Stimulated activated CD4-positive, alpha-beta T cell treated with anti-CD3 and anti-CD28 coated beads, Interleukin-1b, Interleukin-23, amount 100 ng/mL, for 48 hours (primary cell): ENCODE measurements at places on chromosomes 1 and 21.

DNA sequence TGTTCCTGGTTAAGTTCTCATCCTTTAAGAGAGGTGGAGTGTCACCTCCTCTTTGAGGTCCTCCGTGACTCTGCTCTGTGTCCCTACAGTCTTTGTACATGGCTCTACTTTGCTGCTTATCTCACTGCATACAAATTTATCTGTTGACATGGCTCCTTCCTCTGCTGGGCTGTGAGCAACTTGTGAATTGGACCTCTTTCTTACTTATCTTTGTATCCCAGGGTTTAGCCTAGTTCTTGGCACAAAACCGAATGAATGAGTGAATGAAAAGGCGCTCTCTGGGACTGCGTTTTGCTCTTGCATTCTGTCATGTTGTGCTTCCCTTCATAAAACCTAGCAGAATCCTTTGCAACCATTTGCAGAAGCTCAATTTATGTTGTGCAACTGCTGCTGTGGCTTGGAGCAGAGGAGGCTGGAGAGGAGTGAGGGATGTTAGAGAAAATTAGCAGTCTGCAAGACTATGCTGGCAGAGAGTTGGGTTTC is 12.4 kb downstream of the SLC26A9 start:
- no peak for DNase-seq

DNA sequence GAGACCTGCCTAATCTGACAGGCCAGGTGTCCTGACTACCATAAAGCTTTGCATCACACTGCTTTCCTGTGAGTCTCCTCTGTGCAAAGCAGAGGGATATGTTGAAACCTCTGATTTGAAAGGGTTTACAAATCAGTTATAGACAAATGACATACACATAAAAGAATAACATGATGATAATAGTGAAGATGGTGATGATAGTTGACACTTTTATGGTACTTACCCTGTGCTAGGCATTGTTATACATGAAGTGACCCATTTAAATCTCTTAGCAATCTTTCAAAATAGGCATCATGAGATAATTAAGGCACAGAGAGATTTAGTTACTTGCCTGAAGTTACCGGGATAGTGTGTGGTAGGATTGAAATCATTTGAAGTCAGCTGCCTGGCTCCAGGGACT is 34.1 kb upstream of the PKN2 start:
- no peak for DNase-seq

GRCh38 chr1:26942656-26943055 is 17.6 kb downstream of the KDF1 start:
- DNase-seq = no peak

GRCh38 chr1:19010503-19010902 is 54.0 kb upstream of the IFFO2 start:
- DNase-seq = no peak

- no peak for DNase-seq
These were observed 14.0 kb upstream of the TBX15 start for GRCh38 chr1:119002028-119002686.

DNA sequence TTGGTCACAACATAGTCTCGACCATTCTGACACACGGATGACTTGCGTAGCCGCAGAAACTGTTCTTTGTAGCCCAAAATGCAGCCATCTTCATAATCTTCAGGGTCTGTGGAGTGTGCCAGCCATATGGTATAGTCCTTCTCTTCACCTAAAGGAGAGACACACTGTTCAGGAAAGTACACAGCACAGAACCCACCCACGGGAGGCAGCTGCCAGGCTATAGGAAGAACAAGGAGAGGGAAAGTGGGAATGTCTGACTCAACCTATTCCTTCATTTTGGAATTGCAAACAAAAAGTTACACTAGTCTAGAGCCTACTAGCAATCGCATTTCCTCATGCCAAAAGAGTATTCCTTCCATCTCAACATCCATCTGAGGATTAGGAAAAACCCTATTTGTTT is 16.2 kb upstream of the MYBPHL start:
- no peak for DNase-seq

DNA sequence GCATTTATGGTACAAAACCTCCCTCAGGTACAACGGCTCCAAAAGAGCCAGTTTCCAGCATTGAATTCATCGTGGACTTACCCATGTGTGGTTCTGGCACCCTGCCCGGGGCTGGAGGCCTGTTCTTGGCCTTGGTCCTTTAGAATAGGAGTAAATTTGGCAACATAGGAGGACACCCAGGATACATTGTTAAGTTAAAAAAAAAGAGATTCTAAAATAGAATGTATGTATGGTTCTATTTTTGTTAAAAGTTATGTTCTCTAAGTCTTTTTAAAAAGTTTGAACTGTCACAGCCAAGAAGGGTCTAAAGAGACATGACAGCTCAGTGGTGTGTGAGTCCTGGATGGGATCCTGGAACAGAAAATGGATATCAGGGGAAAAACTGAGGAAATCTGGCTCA is 25.9 kb downstream of the EPHX1 start:
- no peak for DNase-seq

DNA sequence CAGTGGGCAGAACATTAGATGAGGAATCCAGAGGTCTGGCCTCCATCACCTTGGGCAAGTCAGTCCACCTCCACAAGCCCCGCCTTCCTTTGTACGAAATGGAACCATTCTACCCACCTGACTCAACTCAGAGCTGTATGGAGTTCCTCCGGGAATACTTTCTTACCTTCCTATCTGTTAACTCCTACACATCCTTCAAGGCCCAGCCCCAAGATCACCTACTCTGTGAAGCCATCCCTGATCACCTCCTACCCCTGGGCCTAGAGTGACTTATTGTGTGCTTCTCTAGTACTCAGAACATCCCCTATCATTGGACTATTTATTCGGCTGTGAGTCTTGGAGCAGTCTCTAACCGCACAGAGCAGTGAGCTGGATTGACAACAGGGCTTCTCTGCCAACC is 66.7 kb downstream of the GLIS1 start:
- no peak for DNase-seq

DNA sequence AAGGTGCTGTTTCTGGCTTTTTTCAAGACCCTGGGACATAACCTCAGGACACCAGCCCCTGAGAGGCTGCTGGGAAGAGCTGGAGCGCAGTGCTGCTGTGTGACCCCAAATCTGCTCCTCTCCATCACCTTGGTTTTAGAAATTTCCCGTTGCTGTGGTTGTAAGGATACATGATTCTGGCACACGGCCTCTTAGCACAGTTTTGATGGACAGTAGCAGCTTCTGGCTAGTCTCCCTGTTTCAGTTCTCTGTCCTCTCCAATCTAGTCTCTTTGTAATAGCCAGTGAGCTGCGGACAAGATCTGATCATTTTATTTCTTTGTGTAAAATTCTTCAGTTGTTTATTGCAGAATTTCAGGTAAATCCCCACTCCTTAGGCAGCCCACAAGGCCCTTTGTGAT is 3.1 kb downstream of the CLIC6 start:
- DNase-seq = no peak

DNA sequence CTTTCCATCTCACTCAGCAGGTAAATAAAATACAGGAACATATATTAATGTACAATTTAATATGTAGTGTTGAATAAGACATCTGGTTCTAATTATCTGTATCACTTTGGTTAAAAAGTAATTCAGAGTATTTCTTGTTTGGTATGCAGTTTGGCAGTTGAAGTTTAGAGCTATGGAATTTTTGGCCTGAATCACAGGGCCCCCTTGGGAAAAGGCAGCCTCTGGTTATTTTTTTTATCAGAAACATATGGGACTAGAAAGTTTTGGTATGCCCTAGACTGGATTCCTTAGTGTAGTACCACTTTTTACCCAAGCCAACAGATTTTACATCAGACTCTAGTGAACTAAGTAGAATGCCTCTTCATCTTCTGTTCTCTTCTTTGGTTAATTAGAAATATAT is 26.4 kb downstream of the CNST start:
- DNase-seq = no peak

GRCh38 chr21:37762606-37763005 is 153.7 kb downstream of the KCNJ6 start:
- no peak for DNase-seq

DNA sequence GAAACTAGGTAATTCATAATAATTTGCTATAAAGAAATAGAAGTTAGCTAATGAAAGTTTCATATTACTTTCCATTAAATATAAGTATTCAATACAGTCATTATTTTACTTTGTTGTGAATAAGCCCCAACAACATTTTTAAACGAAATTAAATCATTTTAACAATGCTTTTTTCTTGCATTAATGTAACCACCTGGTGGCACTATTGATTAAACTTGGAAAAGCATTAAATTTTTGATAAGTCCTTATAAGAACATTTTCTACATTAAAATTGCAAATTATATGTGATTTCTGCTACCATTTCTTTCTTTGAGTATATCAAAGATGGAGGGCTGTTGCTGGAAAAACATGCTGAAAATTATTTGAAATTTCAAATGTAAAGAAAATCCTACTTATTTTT is 918.8 kb upstream of the TMPRSS15 start:
- DNase-seq = no peak

DNA sequence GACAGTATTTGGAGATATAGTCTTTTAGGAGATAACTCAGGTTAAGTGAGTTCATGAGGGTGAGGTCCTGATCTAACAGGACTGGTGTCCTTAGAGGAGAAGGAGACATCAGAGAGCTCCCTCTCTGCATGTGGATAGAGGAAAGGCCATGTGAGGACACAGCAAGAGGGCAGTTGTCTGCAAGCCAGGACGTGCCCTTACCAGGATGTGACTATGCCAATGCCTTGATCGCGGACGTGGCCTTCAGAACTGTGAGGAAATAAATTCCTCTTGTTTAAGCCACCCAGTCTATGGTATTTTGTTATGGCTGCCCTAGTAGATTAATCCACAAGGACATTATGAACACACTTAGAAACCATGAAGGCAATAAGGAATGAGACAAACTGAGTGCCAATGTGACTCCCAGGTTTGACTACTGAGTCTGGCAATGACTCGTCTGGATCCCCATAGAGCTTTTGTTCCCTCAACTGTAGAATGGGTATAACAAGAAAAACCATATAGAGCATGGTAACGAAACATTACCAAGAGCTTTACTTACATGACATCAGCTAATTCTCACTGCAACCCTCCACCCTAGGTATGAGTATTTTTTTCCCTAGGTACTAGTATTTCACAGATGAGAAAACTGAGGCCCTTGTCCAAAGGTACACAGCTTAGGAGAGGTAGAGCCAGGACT is 6.5 kb downstream of the URB1 start:
- no peak for DNase-seq

DNA sequence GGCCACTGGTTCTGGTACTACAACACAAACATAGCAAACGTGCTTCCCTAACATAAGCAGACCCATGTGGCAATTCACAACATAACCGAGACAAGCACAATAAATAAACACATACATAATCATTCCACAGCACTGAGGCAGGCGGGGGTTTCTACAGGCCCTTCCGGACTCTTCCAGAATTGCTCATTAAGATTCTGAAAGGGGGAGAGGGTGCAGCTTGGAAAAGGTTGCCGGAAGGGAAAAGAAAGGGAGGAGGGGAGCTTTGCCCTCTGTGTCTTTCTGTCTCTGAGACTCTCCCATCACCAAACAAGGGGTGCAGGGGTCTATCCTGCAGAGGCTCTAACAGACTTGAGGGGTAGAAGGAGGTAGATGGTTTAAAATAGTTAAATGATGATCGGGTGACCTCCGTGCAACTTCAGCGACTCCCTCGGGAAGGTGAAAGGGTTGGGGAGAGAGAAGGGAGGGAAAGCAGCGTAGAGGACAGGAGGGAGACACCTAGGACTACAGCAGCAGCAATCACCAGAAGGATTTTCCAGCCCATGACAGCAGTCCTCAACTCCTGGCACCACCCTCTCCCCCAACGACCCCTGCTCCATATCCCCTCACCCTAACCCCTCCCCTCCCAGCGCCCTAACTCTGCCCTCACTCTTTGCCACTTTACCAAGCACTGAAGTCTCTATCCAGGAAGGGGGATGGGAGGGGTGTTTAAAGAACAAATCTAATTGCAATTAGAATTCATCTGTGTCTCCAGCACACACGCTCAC is 365.5 kb upstream of the ESRRG start:
- DNase-seq = no peak

GRCh38 chr1:59752556-59753414 is 62.0 kb upstream of the HOOK1 start:
- no peak for DNase-seq

GRCh38 chr1:189597083-189597482 is 880.6 kb downstream of the BRINP3 start:
- DNase-seq = no peak

- no peak for DNase-seq
These were observed 9.5 kb downstream of the PLXNA2 start for GRCh38 chr1:208234721-208235120.

GRCh38 chr1:154019940-154020339 is 29.4 kb downstream of the RPS27 start:
- DNase-seq = no peak
